Stimulated activated effector memory CD8-positive, alpha-beta T cell treated with anti-CD3 and anti-CD28 coated beads, Interleukin-12 subunit alpha, Interleukin-12 subunit beta, amount 100 ng/mL, for 72 hours (primary cell): ENCODE measurements at places on chromosomes 4 and X.

DNA sequence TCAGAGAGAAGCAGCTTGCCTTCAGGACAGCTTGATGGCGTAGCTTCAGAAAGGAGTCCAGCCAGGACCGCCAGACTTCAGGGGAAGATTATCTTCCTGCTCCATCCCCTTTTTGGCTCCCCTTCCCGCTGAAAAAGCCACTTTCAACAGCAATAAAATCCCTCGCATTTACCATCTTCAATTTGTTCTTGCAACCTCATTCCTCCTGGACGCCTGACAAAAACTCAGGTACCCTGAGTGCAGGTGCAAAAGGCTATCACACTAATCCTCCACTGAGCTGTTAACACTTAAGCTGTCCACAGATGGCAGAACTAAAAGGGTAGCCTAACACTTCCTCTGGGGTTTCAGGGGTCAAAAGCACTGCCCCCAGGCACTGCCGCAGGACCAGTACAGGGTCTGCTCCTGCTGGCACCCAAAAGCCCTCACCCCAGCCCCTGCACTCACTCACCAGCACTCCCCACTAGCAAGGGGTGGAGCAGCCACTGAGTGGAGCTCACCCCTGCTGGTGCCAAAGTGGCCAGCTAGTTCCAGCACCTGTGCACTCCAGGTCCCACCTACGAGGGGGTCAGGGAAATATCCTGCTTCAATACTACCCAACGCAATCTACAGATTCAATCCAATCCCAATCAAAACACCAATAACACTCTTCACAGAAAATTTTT, 145.8 kb downstream of the ADGRA3 start:
- DNase-seq = no peak

DNA sequence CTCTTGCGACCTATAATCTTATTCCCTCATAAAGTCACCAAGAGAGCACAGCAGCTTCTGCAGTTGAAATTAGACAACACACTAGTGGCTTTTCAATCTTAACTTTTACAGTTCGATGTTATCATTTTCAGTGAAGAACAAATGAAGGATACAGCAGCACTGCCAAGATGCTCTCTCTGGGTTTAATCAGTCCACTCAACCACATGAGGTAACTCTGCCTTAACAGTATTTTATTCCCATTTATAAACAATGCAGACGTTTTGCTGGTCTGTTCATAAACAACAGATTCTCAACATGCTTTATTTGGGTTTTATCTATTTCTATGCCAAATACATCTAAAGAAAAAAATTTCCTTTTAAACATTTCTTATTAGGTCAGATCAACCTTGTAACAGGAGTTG, 646.0 kb upstream of the FAM241A start:
- no peak for DNase-seq

DNA sequence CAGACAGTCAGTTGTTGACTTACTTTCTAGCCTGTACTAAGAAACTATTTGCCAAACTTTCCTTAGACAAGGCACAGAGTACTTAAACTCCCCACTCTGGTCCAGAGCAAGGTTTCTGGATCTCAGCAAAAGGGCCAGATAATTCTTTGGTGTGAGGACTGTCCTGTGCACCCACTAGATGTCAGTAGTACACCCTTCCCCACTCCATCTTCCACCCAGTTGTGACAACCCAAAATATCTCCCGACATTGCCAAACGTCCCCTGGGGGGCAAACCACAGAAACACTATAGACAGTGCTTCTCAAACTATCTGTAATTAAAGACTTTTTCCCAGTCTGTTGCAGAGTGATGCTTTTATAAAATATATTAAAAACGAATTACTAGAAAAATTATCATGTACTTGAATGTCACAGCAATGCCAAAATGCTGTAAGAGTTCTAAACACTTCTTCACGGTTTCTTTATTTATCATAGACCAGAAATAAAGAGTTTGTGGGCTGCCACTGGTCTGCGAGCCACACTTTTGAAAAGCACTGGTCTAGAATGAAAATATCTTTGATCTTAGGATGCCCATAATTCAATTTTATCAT, 203.5 kb downstream of the PRDM5 start:
- no peak for DNase-seq

DNA sequence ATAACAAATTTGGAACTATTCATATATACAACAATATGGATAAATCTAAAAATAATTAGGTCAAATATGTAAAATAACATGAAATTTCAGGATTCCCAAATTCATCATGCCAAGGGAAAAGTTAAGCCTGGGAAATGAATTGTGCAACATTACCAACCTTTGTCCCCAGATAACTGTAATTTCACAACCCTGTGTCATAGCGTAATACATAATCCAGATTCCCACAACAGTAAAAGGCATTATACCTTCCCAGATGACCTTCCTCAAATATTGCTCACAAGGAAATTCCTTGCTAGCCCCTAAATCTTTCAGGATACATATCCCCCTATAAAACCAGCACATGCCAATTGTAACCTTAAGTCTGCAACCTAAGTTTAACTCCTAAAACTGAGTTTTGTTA, 32.9 kb upstream of the RAB40A start:
- no peak for DNase-seq

GRCh38 chrX:139933904-139934303, 1.1 kb upstream of the ATP11C start:
- DNase-seq = no peak

GRCh38 chr4:112371361-112371760, 74.2 kb downstream of the ALPK1 start:
- no peak for DNase-seq

DNA sequence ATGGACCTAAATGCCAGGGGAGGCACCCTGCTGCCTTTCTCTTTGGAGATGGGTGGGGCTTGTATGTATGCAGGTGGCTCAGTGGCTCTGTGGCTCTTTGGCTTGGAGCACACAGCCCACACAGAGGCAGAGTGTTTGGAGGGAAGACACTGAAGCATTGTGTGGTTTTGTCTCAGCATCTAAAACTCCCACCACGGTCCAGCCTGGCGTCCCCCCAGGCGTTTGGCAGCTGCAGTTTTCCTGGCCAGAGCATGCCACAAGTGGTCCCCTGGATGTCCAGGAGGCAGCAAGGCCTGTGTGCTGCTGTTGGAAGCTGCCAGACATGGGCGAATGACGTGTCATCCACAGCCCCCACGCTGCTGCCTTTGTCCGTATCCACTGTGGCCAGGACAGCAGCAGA, 32.2 kb upstream of the PSAPL1 start:
- DNase-seq = no peak

DNA sequence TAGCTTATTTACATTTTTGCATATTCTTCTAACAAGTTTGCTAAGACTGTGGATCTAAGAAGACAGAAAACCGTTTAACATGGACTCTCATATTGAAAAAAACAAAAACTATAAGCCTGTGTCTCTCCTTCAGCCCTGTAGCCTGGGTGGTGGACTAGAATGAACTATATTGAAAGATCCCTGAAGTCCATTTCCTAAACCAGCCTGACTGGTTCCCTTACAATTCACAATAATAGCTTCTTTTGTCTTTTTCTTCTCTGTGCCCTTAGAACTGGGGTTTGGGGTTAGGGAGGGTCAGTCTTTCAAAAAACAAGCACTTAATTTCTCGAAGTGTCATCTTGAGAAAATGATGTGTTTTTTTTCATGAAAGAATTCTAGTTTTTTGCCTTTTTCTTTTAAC, 59.0 kb downstream of the GSTCD start:
- DNase-seq = no peak

DNA sequence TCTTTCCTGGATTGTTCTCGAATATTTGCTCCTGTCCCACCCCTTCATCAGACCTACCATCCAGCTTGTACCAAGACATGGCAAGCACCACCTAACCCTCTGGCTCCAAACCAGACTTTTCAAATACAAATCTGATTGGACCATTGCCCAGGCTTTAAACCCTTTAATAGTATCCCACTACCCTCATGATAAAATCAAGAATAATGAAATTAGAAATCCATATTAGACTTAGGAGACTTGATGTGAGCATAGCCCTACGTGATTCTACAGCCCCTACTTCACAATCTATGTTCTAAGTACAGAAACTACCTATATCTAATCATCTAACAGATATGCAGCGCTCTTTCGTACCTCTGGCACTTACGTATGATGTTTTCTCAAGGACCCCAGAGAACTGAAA, 375.2 kb upstream of the CPEB2 start:
- DNase-seq = no peak

- no peak for DNase-seq
These were observed 760.2 kb upstream of the AADAT start for GRCh38 chr4:170849969-170850368.

DNA sequence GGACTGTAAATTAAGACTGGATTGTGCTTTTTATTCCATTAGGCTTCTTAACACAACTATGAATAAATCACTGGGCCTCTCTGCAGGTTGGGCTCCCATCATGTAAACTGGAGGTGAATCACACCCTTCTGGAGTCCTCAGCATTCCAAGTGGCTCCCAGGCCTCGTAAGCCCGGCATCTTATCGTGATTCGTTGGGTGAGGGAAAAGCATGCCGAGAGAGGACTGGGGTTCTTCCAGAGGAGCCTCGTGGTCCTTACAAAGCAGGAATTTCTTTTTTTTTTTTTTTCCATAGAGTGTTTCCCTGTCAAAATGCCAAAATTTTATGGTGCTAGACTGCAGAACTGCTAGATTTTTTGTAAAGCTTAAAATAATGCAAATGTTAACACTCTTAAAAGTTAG, 20.0 kb downstream of the CLDN22 start:
- no peak for DNase-seq

- no peak for DNase-seq
These were observed 137.4 kb downstream of the DKK2 start for GRCh38 chr4:106898621-106899230.

DNA sequence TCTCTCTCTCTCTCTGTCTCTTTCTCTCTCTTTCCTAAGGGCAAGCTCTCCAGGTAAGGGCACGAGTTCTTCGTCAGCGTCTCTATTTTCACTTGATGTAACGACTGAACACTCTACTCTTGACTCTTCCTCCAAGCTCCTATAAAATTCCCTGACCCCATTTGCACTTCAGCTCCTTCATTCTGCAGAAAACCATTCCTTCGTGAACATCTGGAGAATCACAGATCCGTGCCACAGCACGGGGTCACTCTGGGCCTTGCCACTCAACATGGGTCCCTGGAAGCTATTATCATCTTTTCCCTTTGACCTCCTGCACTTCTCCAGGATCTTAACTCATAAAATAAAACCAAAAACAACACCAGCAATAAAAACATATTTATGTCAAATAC, 112.0 kb upstream of the LNX1 start:
- DNase-seq = no peak

- no peak for DNase-seq
These were observed 4.6 kb downstream of the PALLD start for GRCh38 chr4:168501407-168501806.

- no peak for DNase-seq
These were observed 9.4 kb downstream of the FNIP2 start for GRCh38 chr4:158778156-158778711.

- DNase-seq = no peak
These were observed 10.1 kb downstream of the AMOT start for GRCh38 chrX:112830540-112830939.

DNA sequence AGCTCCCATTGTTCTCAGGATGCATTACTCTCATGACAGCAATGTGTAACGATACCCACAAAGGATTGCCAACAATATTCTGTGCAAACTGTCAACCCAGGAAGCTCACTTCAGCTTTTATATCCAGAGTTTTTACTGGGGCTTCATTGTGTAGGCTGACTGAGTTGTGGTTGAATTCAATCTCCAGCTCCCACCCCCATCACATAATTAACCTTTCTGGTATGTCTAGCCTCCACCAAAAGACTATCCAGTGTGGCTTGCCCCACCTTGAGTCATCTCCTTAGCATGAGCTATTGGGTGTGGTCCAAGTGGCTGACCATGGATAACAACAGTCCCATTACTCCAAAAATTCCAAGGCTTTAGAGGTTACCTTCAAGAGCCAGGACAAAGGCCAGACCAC, 17.7 kb upstream of the TAB3 start:
- no peak for DNase-seq

- no peak for DNase-seq
These were observed at the start of gene PRDM8 for GRCh38 chr4:80196922-80197573. TSS of gene PRDM8 (plus strand) at chr4:80197503. CDS start at chr4:80200081, 2,578 bp downstream.

- DNase-seq = no peak
These were observed 29.4 kb upstream of the OPHN1 start for GRCh38 chrX:68462653-68463052.

GRCh38 chrX:11899091-11899490, 141.1 kb downstream of the MSL3 start:
- DNase-seq = no peak

GRCh38 chr4:139919004-139919403, 235.0 kb downstream of the MAML3 start:
- DNase-seq = no peak

DNA sequence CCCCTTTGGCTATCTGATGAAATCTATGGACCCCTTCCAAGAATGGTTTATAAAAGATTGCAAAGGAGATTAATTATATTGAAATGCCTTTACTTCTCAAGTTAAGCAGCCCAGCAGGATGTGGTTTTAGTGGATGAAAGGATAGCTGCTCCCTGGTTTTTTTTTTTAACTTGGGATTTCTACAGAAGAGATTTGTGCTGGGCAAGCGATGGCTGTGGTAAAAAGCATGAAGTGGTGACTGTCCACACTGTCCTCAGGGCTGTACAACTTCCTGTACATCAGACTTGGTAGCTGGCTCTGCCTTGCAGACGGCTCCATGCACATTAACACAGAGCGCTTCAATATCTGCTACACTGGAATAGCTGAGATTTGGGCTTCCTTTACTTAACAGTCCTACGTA, 321.7 kb downstream of the DHX15 start:
- no peak for DNase-seq

DNA sequence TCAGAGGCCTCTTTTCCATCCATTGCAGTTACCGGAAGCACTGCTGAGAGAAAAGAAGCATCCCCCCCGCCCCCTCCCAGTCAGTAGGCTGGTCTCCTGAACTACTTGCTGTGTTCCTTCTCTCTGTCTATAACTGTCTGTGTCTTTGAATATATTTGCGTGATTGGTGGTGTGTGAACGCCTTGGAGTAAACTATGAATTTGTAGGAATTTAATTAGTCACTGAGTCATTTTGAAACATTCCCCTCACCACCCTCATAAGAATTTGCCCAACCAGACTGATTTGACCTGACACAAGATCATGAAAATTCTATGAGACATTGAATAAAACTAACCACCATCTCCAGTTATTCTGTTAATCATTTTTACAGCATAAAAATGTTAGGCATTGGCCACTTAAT, 6.7 kb upstream of the NXF3 start:
- DNase-seq = no peak

GRCh38 chr4:4775493-4776004, 83.9 kb upstream of the MSX1 start:
- DNase-seq = no peak

GRCh38 chrX:2550328-2551020, 49.7 kb upstream of the DHRSX start:
- DNase-seq = no peak
